ENCODE measurements at places on chromosomes 7 and 10.

- no peak for DNase-seq
These were observed 58.8 kb upstream of the PNLIP start for GRCh38 chr10:116486770-116487448.

- DNase-seq, result no peak
These were observed 68.4 kb downstream of the CREB3L2 start for GRCh38 chr7:137933270-137934017.

GRCh38 chr7:157832421-157832820, 495.6 kb downstream of the DNAJB6 start:
- DNase-seq, result no peak

- no peak for DNase-seq
These were observed 13.1 kb downstream of the PHKG1 start for GRCh38 chr7:56079450-56080185.

GRCh38 chr7:78845155-78845554, 608.3 kb downstream of the MAGI2 start:
- DNase-seq, result no peak

- no peak for DNase-seq
These were observed 155.6 kb downstream of the SH3PXD2A start for GRCh38 chr10:103699611-103700435.

DNA sequence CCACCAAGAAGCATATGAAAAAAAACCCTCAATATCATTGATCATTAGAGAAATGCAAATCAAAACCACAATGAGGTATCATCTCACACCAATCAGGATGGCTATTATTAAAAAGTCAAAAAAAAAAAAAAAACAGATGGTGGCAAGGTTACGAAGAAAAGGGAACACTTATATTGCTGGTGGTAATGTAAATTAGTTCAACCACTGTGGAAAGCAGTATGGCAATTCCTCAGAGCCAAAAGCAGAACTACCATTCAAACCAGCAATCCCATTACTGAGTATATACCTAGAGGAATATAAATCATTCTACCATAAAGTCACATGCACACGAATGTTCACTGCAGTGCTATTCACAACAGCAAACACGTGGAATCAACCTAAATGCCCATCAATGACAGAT, 46.0 kb downstream of the CNOT4 start:
- DNase-seq, result no peak

- DNase-seq, result no peak
These were observed 141.1 kb downstream of the ELFN1 start for GRCh38 chr7:1810961-1811849.

GRCh38 chr10:101450277-101451080, 96.5 kb downstream of the BTRC start:
- DNase-seq, result no peak

- DNase-seq, result no peak
These were observed 74.2 kb downstream of the EGFR start for GRCh38 chr7:55092975-55093373.

- no peak for DNase-seq
These were observed 405.5 kb upstream of the CELF2 start for GRCh38 chr10:10612151-10612550.

GRCh38 chr7:156746891-156747290, 106.3 kb downstream of the RNF32 start:
- DNase-seq, result no peak

GRCh38 chr10:45370202-45370955, 3.6 kb upstream of the ALOX5 start:
- DNase-seq, result no peak

DNA sequence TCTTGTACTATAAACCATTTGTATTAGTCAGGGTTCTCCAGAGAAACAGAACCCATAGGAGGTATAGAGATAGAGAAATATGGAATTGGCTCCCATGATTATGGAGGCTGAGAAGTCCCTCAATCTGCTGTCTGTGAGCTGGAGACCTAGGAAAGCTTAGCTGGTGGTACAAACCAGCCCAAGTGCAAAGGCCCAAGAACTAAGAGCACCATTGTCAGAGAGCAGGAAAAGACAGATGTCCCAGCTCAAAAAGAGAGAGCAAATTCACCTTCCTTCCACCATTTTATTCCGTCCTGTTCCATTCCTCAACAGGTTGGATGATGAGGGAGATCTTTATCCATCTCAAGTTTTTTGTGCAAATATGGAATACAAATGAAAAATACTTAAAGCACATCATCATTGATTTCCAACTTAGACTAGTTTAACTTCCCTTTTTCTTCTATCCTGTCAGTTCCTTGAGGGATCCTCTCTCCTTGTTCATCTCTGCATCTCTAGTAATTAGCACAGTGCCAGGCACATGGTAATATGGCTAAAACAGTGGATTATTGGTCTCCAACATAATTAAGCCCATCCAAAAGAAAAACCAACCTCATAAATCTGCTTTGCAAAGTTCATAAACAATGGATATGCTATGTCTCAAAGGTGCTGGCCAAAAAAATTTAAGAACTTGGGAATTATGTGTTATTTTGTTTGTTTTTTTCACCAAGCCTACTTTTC, 83.1 kb upstream of the PIK3CG start:
- DNase-seq, result no peak

DNA sequence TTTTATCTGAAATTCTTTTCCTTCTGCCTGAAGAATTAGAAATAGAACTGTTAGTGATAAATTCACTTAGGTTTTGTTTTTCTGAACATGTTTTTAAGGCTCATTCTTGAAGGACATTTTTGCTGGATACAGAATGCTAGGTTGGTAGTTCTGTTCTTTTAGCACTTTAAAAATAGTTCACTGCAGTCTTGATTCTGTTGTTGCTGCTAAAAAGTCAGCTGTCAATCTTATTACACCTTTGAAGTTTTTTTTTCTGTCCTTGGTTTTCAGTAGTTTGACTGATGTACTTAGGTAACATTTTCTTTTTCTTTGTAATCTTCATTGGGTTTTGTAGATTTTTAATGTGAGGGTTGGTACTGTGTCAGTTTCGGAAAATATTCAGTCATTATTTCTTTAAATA, 48.7 kb downstream of the C1GALT1 start:
- DNase-seq, result no peak

DNA sequence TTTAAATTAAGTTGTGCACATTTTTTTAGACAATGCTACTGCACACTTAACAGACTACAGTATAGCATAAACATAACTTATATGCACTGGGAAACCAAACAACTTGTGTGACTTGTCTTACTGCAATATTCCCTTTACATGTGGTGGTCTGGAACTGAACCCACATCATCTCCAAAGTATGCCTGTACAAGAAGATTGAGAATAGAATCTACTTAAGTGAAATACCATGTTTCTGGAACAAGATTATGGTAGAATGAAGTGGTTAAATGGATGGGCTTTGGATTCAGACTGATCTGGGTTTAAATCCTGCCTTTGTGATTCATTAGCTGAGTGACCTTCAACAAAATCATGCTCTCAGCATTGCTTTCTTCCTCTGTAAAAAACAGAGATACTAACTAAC, 30.7 kb downstream of the CUL2 start:
- no peak for DNase-seq

DNA sequence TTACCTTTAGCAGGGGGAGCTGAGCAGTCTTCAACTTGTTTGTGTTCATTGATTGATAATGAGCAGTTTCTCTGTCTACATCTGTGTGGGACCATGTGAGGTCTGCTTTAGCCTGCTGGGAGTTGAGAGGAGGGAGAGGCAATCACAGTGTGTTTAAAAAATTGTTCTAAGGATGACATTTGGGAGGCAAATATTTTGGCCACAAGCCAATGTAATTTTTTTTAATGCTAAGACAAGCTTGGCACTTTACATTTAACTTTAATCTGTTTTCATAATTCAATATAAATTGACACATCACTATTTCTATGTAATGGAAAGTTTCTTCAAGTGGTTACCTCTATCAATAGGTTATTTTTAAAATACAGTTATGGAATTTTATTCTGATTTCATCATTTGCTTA, 55.9 kb upstream of the SEMA3A start:
- DNase-seq, result no peak

Data from activated CD4-positive, alpha-beta T cell treated with anti-CD3 and anti-CD28 coated beads for 24 hours (primary cell).